ENCODE measurements at places on chromosomes 6 and 20.

DNA sequence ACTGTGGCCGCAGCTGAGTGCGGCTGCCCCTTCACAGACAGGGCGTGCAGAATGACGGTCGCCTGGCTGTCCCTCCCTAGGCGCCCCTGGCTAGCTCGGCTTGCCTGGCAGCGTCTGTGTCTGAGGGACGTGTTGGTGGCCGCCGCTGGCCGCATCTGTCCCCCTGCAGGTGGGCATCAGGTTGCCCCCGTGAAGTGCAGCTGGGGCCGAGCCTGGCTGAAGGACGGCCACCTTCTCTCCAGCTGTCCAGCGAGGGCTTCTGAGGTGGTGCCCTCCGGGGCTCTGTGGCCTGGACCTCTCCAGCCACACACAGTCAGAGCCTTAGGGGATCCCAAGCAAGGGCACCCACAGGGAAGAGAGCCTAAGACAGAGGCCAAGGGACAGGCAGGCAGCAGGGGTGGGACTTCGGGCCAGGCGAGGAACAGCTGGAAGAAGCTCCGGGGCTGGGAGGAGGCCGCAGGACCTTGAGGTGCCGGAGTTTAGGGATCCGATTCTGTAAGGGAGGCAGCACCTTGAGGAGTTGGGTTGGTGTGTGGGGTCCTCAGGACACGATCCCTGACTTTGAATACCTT, 89.0 kb upstream of the EPB41L1 start:
- no peak for DNase-seq

DNA sequence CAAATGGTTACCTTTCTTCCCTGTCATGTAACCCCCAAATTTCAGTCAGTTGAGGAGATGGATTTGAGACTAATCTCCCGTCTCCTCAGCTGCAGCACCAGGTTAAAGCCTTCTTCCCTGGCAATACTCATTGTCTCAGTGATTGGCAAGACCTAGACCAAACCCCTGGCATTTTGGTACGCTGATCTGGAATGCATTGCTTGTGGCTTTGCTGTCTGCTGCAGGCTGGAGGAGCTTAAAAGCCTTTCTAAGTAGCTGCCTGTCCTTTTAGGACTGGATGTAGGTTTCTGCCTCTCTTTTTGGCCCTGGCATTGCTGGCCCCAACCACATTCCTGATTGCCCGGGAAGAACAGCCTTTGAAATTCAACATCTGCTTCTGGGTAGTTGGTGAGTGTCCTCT, 729.6 kb upstream of the GJE1 start:
- DNase-seq: no peak

GRCh38 chr6:143405373-143406154, 44.9 kb downstream of the ADAT2 start:
- no peak for DNase-seq

DNA sequence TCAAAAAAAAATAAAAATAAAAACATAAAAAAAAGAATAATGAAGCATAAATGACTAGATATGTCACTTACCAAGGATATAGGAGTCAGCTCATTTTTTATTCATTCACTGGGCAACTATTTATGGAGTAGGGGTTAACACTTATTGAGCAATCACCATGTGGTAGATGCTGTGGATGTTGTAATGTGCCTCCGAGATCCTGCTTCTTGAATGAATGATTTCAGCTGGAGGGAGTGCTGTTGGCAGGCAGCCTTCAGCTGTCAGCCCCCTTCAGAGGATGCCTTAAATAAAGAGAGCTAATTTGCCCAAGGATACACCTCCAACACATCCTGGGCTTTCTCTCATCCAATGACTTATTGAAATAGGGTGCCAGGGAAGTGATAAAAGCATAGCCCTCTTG, 229.5 kb upstream of the DTNBP1 start:
- DNase-seq: no peak

GRCh38 chr20:57218489-57218888, 48.0 kb downstream of the BMP7 start:
- no peak for DNase-seq

DNA sequence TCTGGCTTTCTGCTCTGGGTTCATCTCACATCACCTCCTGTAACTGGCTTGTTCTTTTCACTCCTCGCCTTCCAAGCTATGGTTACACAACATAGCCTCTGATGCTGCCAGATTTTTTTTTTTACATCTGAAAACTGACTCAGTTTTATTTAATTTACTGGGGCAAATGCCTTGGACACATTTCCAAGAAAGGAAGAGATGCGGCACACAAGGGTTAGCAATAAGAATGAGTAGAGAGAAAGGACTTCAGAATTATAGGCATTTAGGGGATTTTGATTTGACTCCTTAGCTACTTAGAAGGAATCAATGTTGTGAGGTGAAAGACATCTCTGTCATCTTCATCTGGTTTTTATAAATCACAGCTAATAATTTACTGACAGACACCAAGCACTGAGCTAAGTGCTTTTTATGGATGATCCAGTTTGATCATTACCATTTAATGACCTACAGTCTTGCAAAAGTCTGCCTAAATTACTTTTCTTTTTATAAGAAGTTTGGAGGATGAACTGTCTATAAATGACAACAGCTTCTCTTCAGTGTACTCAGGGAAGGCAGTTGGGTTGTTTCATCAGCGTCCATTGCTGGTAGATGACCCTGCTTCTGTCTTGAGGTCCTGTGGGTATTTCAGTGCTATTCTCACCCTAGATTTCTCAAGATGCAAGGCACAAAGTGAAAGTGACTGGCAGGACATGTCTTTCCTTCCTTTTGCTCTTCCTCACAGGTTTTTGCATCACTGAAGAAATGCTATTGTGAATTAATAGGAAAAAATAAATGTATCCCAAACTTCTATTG, 31.1 kb downstream of the LAMA4 start:
- DNase-seq: no peak

DNA sequence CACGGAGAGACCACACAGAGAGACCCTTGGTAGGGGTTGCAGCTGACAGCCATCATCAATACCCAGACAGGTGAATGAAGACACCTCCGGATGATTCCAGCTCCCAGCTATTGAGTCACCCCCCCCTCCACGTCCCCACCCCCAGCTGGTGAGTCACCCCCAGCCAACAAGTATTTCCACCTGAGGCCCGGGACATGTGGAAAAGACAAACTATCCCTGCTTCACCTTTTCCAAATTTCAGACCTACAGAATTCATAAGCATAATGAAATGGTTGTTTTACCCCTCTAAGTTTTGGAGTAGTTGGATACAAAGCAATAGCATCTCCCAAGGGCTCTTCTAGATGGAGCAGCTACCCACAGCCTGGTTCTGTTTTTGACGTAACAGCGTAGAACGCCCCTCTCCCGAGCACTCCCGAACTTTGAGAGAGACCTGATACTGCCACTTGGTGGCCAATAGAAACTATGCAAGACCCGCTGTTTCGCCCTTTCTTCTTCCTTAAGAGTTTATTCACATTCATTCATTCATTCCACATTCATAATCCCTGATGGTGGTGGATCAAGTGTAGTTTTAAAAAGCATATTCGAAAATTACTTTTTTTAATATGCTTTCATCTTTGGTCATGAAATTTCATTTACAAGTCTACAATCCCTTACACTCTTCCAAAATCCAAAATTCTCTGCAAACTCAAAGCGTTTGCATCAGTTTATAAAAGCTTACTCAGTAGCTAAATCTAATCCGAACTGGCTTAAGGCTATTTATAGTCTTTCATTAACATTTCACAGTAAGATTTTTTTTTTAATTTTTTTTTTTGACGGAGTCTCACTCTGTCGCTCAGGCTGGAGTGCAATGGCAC, 15.1 kb upstream of the PPP1R16B start:
- DNase-seq: peak; percentile 17

- DNase-seq: no peak
Measured at GRCh38 chr6:89258912-89259311, 41.8 kb upstream of the GABRR1 start.

GRCh38 chr6:111781041-111781708, 92.1 kb downstream of the FYN start:
- no peak for DNase-seq
